ENCODE measurements at places on chromosomes 2 and 18.

DNA sequence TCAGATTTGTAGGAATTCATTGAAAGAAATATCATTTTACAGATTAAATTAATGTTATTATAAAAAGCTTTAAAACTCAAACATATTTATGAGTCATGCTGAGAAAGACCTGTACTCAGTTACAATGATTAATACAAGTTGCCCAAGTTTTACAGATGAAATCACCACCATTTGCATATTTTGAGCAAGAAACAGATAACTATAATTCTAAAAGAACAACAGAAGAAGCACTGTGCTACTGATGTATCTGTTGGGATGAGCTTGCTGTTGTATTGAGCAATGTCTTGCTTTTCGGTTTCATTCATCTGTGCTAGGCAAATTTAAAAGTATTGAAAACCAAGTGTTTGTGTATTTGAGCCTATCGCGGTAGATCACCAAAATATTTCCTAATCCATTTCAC is 1589.1 kb upstream of the ZEB2 start:
- H3K4me1 ChIP-seq = no peaks in the 10 kb centered on the region
- H3K4me3 ChIP-seq = no peak overlapping the region
- DNase-seq = no peak
- no peaks in the 10 kb centered on the region for H3K27me3 ChIP-seq

DNA sequence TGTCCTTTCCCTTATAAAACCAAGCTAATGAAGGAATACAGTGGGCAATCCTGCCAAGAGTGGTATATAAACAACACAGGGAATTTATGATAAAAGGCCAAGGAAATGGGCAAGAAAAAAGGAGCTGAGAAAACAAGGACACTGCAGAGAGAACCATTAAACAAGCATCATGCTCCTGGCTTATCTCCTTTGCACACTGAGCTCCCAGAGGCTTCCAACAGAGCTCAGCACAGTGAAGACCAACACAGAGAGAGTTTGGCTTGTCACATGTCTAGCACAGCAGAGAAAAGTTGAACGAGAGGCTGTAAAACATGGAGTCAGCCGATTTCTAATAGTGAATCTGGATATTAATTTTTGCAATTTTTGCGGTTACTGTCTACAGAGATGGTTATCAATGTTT is 68.0 kb upstream of the KLF7 start:
- no peak overlapping the region for H3K4me3 ChIP-seq
- no peaks in the 10 kb centered on the region for H3K4me1 ChIP-seq
- DNase-seq = no peak
- no peaks in the 10 kb centered on the region for H3K36me3 ChIP-seq

DNA sequence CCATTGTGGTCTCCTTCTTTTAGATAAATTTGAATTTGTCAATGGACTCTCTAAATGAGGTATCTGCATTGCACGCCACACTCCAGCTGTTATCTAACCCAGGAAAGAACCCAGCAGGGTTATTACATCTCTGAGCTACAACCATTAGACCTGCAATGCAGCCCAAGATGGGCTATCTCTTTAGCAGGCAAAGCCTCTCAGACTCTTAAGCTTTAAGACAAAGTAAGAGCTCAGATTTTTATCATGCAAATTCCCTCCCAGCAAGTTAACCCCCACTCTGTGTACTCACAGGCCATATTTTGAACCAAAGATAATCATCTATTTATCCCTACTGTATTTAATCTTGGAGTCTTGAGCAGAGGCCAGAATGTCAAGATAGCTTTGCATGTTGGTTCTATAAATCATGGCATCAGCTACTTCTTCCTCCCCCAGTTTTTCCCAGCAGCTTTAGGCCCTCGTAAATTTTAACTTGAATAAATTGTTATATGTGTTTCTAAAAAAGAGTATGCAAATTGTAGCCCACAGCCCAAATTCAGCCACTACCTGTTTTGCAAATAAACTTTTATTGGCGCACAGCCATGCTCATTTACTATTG is 273.7 kb upstream of the PKDCC start:
- no peaks in the 10 kb centered on the region for H3K36me3 ChIP-seq
- H3K4me1 ChIP-seq = no peaks in the 10 kb centered on the region
- no peak for DNase-seq
- no peak overlapping the region for H3K4me3 ChIP-seq
- H3K27ac ChIP-seq = no peak overlapping the region

DNA sequence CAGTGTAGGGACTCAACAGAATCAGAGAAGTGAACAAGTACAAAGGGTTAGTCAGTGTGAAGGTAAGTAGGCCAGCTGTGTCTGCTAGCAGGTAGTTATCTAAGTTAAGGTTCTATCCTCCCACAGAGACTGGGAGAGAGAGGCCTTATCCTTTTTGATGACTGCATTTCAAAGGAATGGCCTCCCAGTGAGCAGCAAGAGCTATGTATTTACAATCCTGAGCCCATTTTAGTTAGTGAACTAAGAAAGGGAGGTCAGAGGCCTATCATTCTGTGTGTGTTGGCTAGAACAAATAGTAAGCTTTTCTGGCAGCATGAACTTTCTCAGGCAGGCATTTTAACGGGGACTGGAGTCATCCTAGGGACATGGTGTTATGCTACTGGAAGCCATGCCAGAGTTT is 182.9 kb downstream of the VWC2L start:
- no peaks in the 10 kb centered on the region for H3K27me3 ChIP-seq
- H3K36me3 ChIP-seq = no peaks in the 10 kb centered on the region
- no peaks in the 10 kb centered on the region for H3K4me1 ChIP-seq
- H3K27ac ChIP-seq = no peak overlapping the region

DNA sequence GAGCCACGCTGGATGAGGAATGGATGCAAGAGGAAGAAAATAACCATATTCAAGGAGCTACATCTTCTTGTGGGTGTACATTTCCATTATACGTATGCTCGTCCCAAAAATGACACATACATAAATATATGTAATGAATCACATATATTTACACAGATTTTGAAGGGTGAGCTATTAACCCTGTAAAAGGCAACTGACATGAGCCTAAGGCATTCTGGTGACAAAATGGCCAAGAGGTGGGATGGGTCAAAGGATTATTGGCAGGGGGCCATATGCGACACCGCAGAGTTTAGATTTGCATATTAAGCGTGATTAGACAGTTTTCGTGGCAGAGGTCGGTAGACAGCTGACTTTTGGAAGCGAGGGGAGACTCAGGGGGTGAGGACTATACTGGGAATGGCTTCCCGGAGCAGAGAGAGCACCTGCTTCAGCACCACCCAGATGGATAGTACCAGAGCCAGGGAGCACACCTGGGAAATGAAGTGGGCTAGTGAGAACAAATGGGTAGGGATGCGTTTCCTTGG is 431 bp upstream of the CNRIP1 start:
- H3K27ac ChIP-seq = no peak overlapping the region
- no peaks in the 10 kb centered on the region for H3K36me3 ChIP-seq
- peak overlapping the region; percentile 23 for H3K4me3 ChIP-seq
- peaks cover 21% of the 10 kb centered on the region for H3K27me3 ChIP-seq

DNA sequence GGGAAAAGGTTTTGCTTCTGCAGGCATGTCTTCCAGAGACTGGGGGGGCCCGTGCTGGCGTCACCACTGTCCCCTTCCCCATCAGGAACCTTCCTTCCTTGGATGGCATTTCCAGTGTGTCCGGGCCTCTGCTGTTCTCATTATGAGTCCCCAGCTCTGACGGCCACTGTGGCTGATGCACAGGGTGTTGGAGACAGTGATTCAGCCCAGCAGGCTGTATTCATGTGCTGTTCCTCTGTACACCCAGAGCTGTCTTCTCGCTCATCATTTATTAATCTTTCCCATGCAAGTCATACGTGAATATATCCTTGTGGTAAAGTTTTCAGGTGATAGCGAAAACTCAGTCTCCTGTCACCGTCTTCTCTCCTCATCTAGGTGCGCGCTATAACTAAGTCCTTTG is 57.7 kb downstream of the ASAP2 start:
- H3K4me1 ChIP-seq = no peaks in the 10 kb centered on the region
- no peak for DNase-seq
- no peak overlapping the region for H3K4me3 ChIP-seq
- H3K36me3 ChIP-seq = no peaks in the 10 kb centered on the region
- H3K27ac ChIP-seq = no peak overlapping the region

- peak within 1 kb of the TSS; percentile 96 for H3K27ac ChIP-seq
- no peaks in the 10 kb centered on the region for H3K27me3 ChIP-seq
- peak within 1 kb of the TSS; percentile 75 for H3K4me3 ChIP-seq
- DNase-seq = peak; percentile 79
- H3K4me1 ChIP-seq = peaks cover 21% of the 10 kb centered on the region
These were observed at the start of gene NCL for GRCh38 chr2:231463698-231464575. NCL (minus strand) TSS chr2:231464484; CDS start chr2:231464353, 131 bp downstream.

DNA sequence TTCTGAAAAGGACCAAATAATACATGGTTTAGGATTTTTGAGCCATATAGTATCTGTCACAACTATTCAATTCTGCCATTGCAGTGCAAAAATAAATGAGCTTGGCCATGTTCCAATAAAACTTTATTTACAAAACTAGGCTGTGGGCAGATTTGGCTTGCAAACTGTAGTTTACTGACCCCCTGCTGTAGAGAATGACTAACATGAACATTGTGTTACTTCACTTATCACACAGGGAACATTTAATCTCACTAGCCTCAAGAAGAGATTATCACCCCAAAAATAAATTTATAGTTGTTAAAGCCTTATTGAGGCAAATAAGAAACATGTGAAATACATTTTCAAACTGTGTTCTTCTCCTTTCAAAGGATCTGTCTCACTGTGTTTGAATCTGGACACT is 766.2 kb downstream of the MBD2 start:
- no peak overlapping the region for H3K27ac ChIP-seq
- no peak overlapping the region for H3K4me3 ChIP-seq
- H3K4me1 ChIP-seq = no peaks in the 10 kb centered on the region
- no peaks in the 10 kb centered on the region for H3K27me3 ChIP-seq

DNA sequence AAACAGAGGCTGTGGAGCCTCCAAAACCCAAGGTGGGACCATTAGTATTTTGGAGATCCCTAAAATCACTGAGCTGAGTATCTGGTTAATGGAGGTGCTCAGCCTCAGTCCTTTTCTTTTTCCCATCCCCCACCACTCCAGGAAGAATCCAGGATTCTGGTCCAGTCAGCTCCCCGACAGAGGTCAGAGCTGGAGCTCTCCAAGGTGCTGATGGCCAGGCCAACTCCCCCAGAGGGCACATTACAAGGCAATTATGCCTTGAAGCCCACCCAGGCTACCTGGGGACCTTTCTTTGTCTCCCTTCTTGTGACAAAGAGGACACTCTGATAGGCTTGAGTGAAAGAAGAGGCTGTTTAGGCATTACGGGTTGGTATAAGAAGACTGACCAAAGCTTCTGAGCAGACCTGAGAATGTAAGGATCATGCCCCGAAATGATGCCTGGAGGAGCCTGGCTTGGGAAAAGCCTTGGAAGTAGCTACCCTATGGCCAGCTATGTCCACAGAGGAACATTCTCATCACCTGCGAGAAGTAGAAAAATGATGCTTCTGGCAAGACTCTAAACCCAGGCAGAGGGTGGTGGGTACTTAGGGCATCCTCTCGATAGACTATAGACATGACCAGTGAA is 102.5 kb upstream of the LDAH start:
- no peaks in the 10 kb centered on the region for H3K36me3 ChIP-seq
- no peaks in the 10 kb centered on the region for H3K4me1 ChIP-seq
- no peak overlapping the region for H3K4me3 ChIP-seq
- H3K27me3 ChIP-seq = peaks cover 3% of the 10 kb centered on the region

GRCh38 chr2:205929246-205929942 is 156.6 kb downstream of the INO80D start:
- no peak overlapping the region for H3K4me3 ChIP-seq
- no peaks in the 10 kb centered on the region for H3K36me3 ChIP-seq
- no peak overlapping the region for H3K27ac ChIP-seq
- H3K27me3 ChIP-seq = peaks cover 4% of the 10 kb centered on the region
- no peak for DNase-seq

DNA sequence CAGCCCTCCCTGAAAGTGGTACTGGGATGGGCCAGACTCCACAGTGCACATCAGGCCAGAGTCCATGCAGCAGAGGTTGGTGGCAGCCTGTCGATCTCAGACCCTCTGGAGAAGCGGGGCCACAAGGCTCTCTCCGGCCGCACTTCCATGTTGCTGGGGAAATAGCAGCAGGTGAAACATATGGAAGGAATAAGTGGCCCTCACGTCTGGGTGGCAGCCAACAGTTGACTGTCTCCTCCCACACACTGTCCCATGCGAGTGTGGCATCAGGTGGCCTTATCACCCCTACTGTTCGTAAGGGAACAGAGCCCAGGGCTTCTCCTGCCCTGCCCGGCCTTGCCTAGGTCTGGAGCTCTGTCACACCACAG is 58.1 kb upstream of the FOSL2 start:
- H3K27ac ChIP-seq = no peak overlapping the region
- no peaks in the 10 kb centered on the region for H3K4me1 ChIP-seq
- H3K27me3 ChIP-seq = no peaks in the 10 kb centered on the region
- no peak for DNase-seq
- H3K36me3 ChIP-seq = no peaks in the 10 kb centered on the region

GRCh38 chr2:189661957-189662321 is 680 bp downstream of the ASNSD1 start:
- H3K4me1 ChIP-seq = peaks cover 37% of the 10 kb centered on the region
- H3K27me3 ChIP-seq = no peaks in the 10 kb centered on the region
- H3K36me3 ChIP-seq = peaks cover 9% of the 10 kb centered on the region
- H3K27ac ChIP-seq = peak overlapping the region; percentile 95
- no peak for DNase-seq

GRCh38 chr2:189580241-189580651 is 340 bp downstream of the SLC40A1 start:
- no peak for DNase-seq
- peaks cover 20% of the 10 kb centered on the region for H3K4me1 ChIP-seq
- peak overlapping the region; percentile 76 for H3K27ac ChIP-seq
- H3K27me3 ChIP-seq = no peaks in the 10 kb centered on the region
- no peaks in the 10 kb centered on the region for H3K36me3 ChIP-seq

DNA sequence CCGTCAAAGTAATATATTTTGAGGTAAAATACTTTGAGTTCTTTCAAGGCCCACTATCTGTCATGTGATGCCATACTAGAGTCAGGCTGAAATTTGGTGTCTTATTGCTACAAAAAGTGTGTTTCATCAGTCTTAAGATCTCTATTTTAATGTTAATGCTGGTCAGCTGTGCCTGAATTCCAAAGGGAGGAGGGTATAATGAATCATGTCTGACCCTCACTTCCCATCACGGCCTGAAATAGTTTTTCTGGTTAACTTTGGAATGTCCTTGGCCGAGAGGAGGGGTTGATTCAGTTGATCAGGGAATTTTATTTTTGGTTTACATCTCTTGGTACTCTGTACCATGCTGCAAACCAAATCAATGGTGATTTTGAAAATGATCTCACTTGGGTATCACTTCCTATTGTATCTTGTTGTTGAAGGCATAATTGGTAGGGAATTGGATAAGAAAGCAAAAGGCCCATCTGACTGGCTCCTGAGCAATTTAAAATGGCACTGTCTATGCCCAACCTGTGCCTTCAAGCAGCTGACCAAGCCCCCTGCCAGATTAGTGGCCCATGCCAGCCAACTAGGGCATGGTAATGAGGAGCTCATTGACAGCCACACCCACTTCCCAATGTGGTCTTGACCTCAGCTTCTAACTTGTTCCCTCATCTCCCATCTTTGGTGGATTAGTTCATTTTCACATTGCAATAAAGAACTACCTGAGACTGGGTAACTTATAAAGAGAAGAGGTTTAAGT is 6.1 kb upstream of the SLC35F5 start:
- no peak overlapping the region for H3K4me3 ChIP-seq
- no peak overlapping the region for H3K27ac ChIP-seq
- no peak for DNase-seq
- H3K36me3 ChIP-seq = no peaks in the 10 kb centered on the region
- H3K27me3 ChIP-seq = no peaks in the 10 kb centered on the region

- no peaks in the 10 kb centered on the region for H3K4me1 ChIP-seq
- H3K27ac ChIP-seq = no peak overlapping the region
- no peak for DNase-seq
- H3K4me3 ChIP-seq = no peak overlapping the region
- H3K36me3 ChIP-seq = no peaks in the 10 kb centered on the region
- no peaks in the 10 kb centered on the region for H3K27me3 ChIP-seq
These were observed 116.5 kb downstream of the PMS1 start for GRCh38 chr2:189900726-189901125.

Data from effector memory CD4-positive, alpha-beta T cell (primary cell).